ENCODE measurements at places on chromosomes 16 and 17. TPM values are rescaled to one million over a fixed set of nuclear protein-coding genes. Genes with fewer than 3 reads are reported as not detected.

The CA7 gene
- not detected for polyA plus RNA-seq

The TSPAN10 gene
- polyA plus RNA-seq, result 7.5 TPM

- DNase-seq, result no peak
These were observed 20.6 kb downstream of the ZDHHC7 start for GRCh38 chr16:84990782-84991181.

GRCh38 chr17:67657596-67657995 lies 60.1 kb upstream of the NOL11 start:
- DNase-seq, result no peak

DNA sequence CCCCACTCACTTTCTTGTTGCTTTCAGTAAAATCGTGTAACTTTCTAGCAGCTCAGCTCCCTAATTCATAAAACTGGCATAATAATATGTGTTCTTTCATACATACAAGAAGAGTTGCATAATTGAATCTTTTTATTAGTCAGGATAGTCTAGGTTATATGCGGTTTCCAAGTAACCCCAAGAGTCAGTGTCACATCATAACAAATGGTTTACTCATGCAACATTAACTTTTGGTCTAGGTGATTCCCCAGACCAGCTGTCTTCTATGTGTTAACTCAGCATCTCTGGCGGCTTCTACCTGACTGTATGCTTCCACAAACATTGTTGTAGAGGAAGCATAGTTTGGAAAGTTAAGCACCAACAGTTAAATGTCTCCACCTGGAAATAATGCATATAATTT lies 1000.4 kb downstream of the CDH11 start:
- no peak for DNase-seq

DNA sequence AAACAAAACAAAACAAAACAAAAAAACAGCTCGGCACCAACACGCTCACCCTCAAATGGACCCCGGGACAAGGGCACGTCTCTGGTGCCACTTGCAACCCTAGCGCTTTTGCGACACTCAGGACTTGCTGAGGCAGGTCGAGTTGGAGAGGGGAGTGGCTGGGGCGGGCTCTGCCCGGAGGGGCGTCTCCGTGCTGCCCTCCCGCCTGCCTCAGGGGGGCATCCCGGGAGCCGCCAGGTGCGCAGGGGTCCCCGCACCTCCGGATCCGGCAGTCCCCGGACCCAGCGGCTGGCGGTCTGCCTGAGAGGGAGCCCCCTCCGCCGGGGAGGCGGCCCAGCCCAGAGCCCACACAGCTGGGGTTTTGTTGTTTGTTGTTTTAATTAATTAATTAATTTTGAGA lies at the start of gene SLC52A1:
Gene SLC52A1 (minus strand): TSS at position 112 of the 400 bp plus-strand sequence. CDS start 820 bp downstream, outside the sequence.
- DNase-seq, result no peak

GRCh38 chr17:10247810-10248209 lies 49.4 kb upstream of the GAS7 start:
- no peak for DNase-seq

All from right lung (tissue), 10 donors.